ENCODE measurements at places on chromosomes 3 and 15. TPM values are rescaled to one million over a fixed set of nuclear protein-coding genes. Genes with fewer than 3 reads are reported as not detected.
A peak's percentile ranks its signal among the peaks of the same experiment; 100 is the strongest.

DNA sequence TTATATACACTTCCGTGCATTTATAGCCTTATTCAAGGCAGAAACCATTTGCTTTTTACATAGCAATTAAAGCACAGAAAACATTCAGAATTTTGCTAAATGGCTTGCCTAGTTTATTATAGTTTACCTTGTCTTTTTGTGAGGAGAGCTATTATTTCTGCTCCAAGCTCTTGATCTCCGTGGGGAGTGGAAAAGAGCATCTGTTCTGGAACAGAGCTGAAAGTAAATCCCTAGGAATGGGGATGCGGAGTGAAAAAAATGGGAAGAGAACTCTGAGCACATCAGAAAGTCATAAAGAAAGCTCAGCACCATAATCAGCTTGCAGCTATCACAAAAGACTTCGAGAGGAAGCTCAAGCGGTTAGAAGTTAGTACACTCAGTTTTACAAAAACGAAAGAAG is 1006.7 kb downstream of the ROBO2 start:
- peaks cover 16% of the 10 kb centered on the region for H3K4me1 ChIP-seq
- no peaks in the 10 kb centered on the region for H3K36me3 ChIP-seq
- DNase-seq, result no peak
- no peak overlapping the region for H3K27ac ChIP-seq

GRCh38 chr3:161349529-161350312 is 21.6 kb downstream of the SPTSSB start:
- peaks cover 16% of the 10 kb centered on the region for H3K4me1 ChIP-seq
- no peaks in the 10 kb centered on the region for H3K36me3 ChIP-seq
- H3K4me3 ChIP-seq, result no peak overlapping the region
- peak; percentile 71 for DNase-seq

Gene BCL2A1
- total RNA-seq, result not detected

Gene SENP2
- 30.7 TPM for total RNA-seq

GRCh38 chr15:94674296-94674695 is 442.9 kb downstream of the MCTP2 start:
- H3K36me3 ChIP-seq, result no peaks in the 10 kb centered on the region
- H3K27ac ChIP-seq, result peak overlapping the region; percentile 22
- peaks cover 3% of the 10 kb centered on the region for H3K27me3 ChIP-seq
- peak overlapping the region; percentile 66 for H3K4me3 ChIP-seq
- peaks cover 16% of the 10 kb centered on the region for H3K4me1 ChIP-seq
- no peak for DNase-seq

GRCh38 chr15:99105514-99106341 is 848 bp downstream of the SYNM start:
- no peak overlapping the region for H3K27ac ChIP-seq
- H3K36me3 ChIP-seq, result no peaks in the 10 kb centered on the region
- H3K27me3 ChIP-seq, result peaks cover 3% of the 10 kb centered on the region
- peak; percentile 30 for DNase-seq
- peaks cover 9% of the 10 kb centered on the region for H3K4me1 ChIP-seq

- peak overlapping the region; percentile 80 for H3K27ac ChIP-seq
- peaks cover 90% of the 10 kb centered on the region for H3K36me3 ChIP-seq
- peak overlapping the region; percentile 47 for H3K4me3 ChIP-seq
- DNase-seq, result no peak
- peaks cover 81% of the 10 kb centered on the region for H3K4me1 ChIP-seq
- H3K27me3 ChIP-seq, result peaks cover 36% of the 10 kb centered on the region
These were observed 138.9 kb downstream of the DUT start for GRCh38 chr15:48470096-48470495.

DNA sequence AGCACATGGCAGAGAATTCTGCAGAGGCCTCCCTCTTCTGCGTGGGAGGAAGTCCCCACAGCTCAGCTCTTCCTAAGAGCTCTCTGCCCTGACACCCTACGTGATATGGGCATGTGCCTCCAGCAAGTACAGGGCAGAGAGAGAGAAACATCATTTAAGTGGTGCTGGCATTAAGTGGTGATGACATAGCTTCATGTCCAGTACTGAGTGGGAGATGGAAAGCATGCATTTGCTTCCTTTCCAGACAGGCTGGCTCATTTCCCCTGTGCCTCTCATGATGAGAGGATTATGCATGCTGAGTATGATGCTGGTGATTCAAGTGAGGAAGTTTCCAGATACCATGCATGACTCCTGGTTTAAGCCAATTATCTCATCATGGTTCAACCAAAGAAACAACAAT is 26.9 kb downstream of the BFSP2 start:
- peaks cover 15% of the 10 kb centered on the region for H3K4me1 ChIP-seq
- H3K36me3 ChIP-seq, result no peaks in the 10 kb centered on the region
- no peak overlapping the region for H3K27ac ChIP-seq
- H3K4me3 ChIP-seq, result no peak overlapping the region

GRCh38 chr3:182331341-182331740 is 462.0 kb upstream of the ATP11B start:
- H3K36me3 ChIP-seq, result no peaks in the 10 kb centered on the region
- H3K4me1 ChIP-seq, result no peaks in the 10 kb centered on the region
- H3K27me3 ChIP-seq, result no peaks in the 10 kb centered on the region
- no peak for DNase-seq

Gene SCG3
- total RNA-seq, result not detected

Gene SI
- total RNA-seq, result not detected

Gene SLC27A2
- total RNA-seq, result 2.1 TPM

- H3K27me3 ChIP-seq, result peaks cover 2% of the 10 kb centered on the region
- peak overlapping the region; percentile 90 for H3K27ac ChIP-seq
- H3K4me3 ChIP-seq, result peak overlapping the region; percentile 53
- no peak for DNase-seq
- H3K4me1 ChIP-seq, result peaks cover 41% of the 10 kb centered on the region
- peaks cover 36% of the 10 kb centered on the region for H3K36me3 ChIP-seq
These were observed 272.4 kb upstream of the TPM1 start for GRCh38 chr15:62770111-62770660.

Gene LMOD3
- total RNA-seq, result not detected

Gene CCDC39
- total RNA-seq, result not detected

Gene B3GNT5
- total RNA-seq, result not detected

GRCh38 chr3:59163953-59164352 is 114.1 kb upstream of the CFAP20DC start:
- H3K27ac ChIP-seq, result no peak overlapping the region
- H3K27me3 ChIP-seq, result peaks cover 1% of the 10 kb centered on the region
- no peaks in the 10 kb centered on the region for H3K4me1 ChIP-seq
- DNase-seq, result no peak
- no peak overlapping the region for H3K4me3 ChIP-seq
- H3K36me3 ChIP-seq, result no peaks in the 10 kb centered on the region

- no peak for DNase-seq
- H3K4me1 ChIP-seq, result peaks cover 32% of the 10 kb centered on the region
- H3K27me3 ChIP-seq, result no peaks in the 10 kb centered on the region
- H3K4me3 ChIP-seq, result no peak overlapping the region
These were observed 904.2 kb downstream of the ROBO1 start for GRCh38 chr3:78863306-78864203.

Gene IL17RC
- 28.2 TPM for total RNA-seq

DNA sequence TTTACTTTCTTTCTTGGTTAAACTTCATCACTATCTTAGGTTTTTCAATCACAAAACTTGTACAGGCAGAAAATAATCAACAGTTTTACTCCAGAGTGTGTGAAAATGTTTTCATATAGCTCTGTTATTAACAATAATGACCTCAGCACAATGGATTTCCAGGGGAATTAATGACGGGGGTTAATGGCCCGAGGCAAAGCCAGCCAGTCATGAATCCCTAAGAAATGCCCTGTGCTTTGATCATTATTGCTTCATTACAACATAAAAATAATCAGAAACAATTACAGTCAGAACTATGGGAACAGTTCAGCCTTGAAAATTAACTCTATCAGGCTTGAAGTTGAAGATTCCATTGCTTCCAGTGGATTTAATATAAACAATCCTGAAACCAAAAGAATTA is 875.4 kb downstream of the ROBO2 start:
- no peak for DNase-seq
- H3K36me3 ChIP-seq, result no peaks in the 10 kb centered on the region
- H3K4me3 ChIP-seq, result no peak overlapping the region
- no peak overlapping the region for H3K27ac ChIP-seq
- H3K4me1 ChIP-seq, result no peaks in the 10 kb centered on the region

GRCh38 chr3:111616417-111617105 is 21.4 kb upstream of the ZBED2 start:
- H3K4me1 ChIP-seq, result peaks cover 19% of the 10 kb centered on the region
- H3K27ac ChIP-seq, result no peak overlapping the region
- H3K36me3 ChIP-seq, result no peaks in the 10 kb centered on the region
- H3K4me3 ChIP-seq, result no peak overlapping the region

DNA sequence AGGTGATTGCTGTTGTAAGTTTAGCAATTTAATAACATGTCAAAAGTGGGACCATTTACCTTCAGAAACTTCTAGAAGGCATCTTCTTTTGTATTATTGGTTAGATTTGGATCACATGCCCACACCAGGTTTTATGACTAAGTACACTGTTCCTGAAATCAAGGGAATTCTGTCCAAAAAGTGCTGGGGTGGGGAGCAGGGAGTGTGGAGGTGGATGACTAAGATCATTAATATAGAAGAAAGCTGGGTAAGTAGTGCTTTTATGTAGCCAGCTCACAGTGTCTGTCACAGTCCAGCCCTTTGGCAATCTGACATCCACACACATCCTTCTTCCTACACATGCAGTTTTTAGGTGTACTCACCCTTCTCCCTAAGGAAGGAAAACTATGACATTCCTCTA is 120.0 kb downstream of the TMCO5A start:
- H3K4me3 ChIP-seq, result no peak overlapping the region
- peaks cover 55% of the 10 kb centered on the region for H3K4me1 ChIP-seq
- peak; percentile 73 for DNase-seq
- no peaks in the 10 kb centered on the region for H3K36me3 ChIP-seq
- no peaks in the 10 kb centered on the region for H3K27me3 ChIP-seq
- no peak overlapping the region for H3K27ac ChIP-seq

Gene DUOX2
- not detected for total RNA-seq

- peaks cover 18% of the 10 kb centered on the region for H3K4me1 ChIP-seq
- peak; percentile 56 for DNase-seq
- H3K27ac ChIP-seq, result peak overlapping the region; percentile 74
These were observed 20.0 kb downstream of the RIOX2 start for GRCh38 chr3:97952280-97952679.

Gene WNT5A
- 345 TPM for total RNA-seq

Gene CA12
- total RNA-seq, result 7.5 TPM

Gene SERPINI2
- not detected for total RNA-seq

DNA sequence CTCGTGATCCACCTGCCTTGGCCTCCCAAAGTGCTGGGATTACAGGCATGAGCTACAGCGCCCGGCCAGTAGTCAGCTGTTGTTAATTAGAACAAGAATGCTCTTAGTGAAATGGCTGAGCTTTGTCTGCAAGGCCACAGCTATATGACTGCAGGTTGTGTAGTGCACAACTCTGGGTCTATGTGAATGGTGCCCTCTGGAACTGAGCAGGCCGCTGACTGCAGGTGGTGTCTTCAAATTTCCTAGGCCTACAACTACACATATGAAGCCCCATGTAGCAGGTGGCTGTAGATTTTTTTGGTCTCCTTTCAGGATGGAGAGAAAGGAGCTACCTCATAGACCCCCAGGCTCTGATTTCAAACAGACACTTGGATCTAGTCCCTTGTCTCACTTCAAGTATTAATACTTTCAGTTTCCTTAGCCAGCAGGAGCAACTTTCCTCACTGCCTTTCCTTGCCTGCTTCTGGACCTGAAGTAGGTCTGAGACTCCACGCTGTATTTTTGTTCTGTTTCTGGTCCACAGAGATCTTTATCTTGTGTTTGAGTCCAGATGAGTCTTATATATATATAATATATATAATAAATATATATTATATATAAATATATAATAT is 86.9 kb downstream of the C3orf80 start:
- no peak overlapping the region for H3K4me3 ChIP-seq
- H3K4me1 ChIP-seq, result no peaks in the 10 kb centered on the region
- peaks cover 12% of the 10 kb centered on the region for H3K36me3 ChIP-seq
- DNase-seq, result no peak
- no peaks in the 10 kb centered on the region for H3K27me3 ChIP-seq

- H3K27ac ChIP-seq, result no peak overlapping the region
- no peaks in the 10 kb centered on the region for H3K36me3 ChIP-seq
- no peak for DNase-seq
- peaks cover 33% of the 10 kb centered on the region for H3K4me1 ChIP-seq
These were observed 486.3 kb upstream of the TBL1XR1 start for GRCh38 chr3:177683586-177683985.

Gene REC114
- not detected for total RNA-seq

Gene ALPK3
- 0.08 TPM for total RNA-seq

- peak overlapping the region; percentile 16 for H3K27ac ChIP-seq
- peak overlapping the region; percentile 76 for H3K4me3 ChIP-seq
- H3K36me3 ChIP-seq, result peaks cover 23% of the 10 kb centered on the region
These were observed 27.2 kb upstream of the ZNF502 start for GRCh38 chr3:44685128-44685800.

Gene CBLB
- 17.5 TPM for total RNA-seq

- peaks cover 4% of the 10 kb centered on the region for H3K27me3 ChIP-seq
- no peak overlapping the region for H3K4me3 ChIP-seq
- H3K36me3 ChIP-seq, result no peaks in the 10 kb centered on the region
These were observed 117.1 kb upstream of the MRPS22 start for GRCh38 chr3:139226731-139227130.

DNA sequence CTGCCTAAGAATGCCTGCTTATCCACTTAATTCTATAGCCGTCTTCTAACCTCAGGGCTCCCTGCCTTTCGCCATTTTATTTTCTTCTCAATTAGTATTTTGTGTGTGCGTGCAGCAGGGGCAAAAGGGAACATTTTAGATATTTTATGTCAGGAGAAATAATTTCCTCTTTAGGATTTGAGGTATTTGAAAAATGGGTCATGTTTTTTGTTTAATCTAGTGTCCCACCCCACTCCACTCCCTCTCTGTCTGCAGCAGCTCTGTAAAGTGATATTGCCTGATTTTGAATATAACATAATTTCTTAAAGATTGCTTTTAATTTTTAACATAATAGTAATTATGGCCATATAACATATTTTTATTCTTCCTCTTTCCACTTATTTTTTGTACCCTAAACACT is 593.2 kb upstream of the DPPA4 start:
- no peak for DNase-seq
- H3K36me3 ChIP-seq, result no peaks in the 10 kb centered on the region
- no peak overlapping the region for H3K4me3 ChIP-seq
- peaks cover 58% of the 10 kb centered on the region for H3K4me1 ChIP-seq

DNA sequence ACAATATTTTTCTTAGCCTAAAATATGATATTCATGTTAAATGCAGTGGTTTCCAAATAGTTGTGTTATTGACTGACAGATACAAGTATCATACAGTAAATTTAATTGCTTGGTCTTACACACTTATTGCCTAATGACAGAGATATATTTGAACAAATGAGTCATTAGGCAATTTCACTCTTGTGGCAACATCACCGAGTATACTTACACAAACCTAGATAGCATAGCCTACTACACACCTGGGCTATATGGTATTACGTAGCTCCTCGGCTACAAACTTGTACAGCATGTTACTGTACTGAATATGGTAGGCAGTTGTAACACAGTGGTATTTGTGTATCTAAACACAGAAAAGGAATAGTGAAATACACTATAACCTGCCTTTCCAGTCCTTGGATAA is 50.3 kb downstream of the SERPINI1 start:
- no peaks in the 10 kb centered on the region for H3K4me1 ChIP-seq
- no peak overlapping the region for H3K4me3 ChIP-seq
- no peak overlapping the region for H3K27ac ChIP-seq

Gene CRABP1
- total RNA-seq, result not detected
